ENCODE measurements at places on chromosomes 3 and 15.

- no peak for DNase-seq
These were observed 66.8 kb upstream of the C2CD4B start for GRCh38 chr15:62231856-62232255.

GRCh38 chr15:76149291-76149915 is 89.6 kb downstream of the TMEM266 start:
- DNase-seq: no peak

DNA sequence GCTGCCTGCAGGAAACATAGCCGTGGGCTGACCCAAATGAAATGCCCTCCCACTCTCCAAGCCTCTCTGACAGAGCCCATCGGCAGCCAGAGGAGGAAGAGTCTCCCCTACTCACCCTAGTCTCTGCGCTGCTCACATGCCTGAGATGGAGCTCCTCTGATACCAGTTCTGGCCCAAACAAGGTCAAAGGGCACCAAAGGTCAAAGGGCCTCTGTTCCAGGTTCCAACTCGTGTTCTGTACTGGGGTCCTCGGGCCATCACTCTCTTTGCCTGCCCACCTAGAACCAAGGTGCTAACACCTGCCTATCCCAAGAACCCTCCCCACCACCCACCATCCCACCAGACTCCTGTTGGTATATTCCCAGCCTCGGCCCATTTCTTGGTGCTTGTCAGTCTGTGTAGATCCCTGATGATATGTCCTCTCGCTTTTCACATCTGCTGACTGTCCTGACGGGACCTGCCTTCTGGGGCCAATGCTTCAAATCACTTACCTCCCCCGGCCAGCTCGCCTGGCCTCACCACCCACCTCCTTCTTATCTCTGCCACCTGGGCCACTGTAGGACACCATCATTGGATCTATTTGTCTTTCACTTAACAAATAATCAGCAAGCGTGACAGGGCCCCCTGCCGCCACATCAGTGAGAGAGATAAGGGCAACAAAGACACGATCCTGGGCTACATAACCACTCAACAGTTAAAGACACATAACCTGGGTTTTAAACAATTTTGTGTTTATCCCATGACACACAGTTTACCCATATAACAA is 90.4 kb downstream of the SRGAP3 start:
- DNase-seq: no peak

- DNase-seq: peak; percentile 28
These were observed 1.9 kb downstream of the SPG11 start for GRCh38 chr15:44661576-44661975.

DNA sequence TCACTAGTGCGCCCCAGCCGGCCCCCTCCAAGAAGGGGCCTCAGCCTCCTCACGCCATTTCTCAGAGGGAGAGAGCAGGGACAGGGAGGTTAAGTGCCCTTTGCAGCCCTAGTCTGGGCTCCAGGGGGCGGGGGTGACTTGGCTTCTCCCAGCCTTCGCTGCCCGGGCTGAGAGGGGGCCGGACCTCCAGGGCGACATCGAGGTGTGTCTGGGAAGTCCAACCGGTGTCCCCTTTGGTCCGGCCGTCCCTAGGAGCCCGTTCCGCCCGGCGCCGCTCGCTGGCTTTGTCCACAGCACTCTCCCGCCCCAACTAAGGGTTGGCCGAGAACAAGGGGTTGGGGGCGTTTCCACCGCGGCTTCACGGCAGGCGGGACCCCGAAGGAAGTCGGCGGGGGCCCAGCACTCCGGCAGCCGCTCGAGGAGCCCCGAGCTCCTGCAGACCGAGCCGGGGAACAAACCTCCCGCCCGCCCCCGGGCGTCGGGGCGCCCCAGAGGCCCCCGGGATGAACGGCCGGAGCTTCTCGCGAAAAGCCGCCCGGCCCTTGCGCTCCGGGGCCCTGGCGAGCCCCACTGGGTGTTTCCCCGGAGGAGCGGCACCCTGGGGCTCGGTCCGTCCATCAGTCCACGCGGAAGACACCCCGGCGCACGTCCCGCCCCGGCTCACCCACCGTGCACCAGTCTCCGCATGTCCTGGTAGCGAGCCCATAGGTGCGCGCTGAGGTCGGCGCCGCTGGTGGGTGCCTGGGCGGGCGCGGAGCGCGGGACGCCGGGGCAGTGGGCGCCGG is 627 bp downstream of the NT5DC2 start:
- peak; percentile 43 for DNase-seq

- DNase-seq: peak; percentile 84
These were observed 1.0 kb downstream of the PRKCD start for GRCh38 chr3:53161820-53162671.

DNA sequence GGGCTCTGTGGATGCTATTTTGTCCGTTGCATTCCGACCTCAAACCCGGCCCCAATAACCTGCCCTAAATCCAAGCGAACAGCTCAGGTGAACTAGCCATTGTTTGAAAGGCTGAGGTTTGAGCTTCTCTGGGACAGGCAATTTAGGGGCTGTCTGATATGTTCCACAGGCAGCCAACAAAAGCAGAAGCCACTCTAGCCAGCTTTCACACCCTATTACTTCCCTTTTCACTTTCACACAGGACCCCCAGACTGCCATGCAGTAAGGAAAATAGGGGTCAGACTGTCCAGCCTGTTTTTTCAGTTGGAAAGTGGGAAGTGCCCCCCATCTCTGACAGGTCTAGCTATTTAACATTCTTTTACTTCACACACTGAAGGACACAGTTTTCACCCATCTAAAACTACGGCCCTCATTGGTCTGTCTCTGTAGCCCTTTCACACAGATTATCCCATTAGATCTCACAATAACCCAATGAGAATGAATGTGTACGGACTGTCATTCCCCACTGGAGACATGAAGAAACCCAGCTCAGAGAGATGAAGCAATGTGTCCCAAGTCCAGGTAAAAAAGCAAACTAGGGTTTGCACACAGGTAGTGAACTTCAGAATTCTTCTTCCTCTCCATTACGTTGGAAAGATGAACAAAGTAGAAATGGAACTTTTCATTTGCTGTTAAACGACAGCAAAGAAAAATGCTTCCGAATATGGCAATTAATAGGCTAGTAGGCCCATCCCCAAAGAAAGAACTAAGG is 1.9 kb downstream of the CCDC12 start:
- DNase-seq: peak; percentile 54

DNA sequence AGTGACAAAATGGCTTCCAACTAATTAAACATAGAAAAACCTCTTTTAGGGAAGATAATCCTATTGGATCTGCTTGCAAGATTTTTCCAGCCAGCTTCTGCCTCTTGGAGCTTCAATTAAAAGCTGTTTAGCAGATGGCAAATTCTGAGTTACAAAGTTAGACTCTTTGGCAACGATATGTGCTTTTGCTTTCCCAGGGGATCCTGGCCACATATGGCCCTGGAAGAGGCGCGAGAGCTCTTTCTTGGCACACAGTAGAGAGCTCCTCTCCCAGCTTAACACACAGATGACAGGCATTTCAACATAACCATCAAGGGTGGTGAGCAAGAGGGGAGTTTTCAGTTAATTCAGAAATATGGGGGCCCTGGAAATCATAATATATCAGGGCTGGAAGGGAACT is 41.6 kb upstream of the GALNT15 start:
- DNase-seq: no peak

GRCh38 chr3:29079358-29079757 is 201.5 kb upstream of the RBMS3 start:
- no peak for DNase-seq

DNA sequence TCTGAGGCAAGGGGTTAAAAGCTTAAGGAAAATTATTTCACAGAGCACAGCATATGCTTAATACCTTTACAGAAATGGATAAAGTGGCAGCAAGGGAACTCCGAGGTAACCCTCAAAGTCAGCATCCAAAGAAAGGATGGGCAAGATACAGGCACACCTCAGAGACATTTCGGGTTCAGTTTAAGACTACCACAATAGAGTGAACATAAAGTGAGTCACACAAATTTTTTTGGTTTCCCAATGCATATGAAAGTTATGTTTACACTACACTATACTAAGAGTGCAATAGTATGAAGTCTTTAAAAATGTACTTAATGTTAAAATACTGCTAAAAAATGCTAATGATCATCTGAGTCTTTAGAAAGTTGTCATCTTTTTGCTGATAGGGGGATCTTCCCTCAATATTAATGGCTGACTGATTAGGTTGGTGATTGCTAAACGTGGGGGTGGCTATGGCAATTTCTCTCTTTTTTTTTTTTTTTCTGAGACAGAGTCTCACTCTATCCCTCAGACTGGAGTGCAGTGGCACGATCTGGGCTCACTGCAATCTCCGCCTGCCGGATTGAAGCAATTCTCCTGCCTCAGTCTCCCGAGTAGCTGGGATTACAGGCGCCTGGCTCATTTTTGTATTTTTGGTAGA is 10.0 kb downstream of the UBR1 start:
- no peak for DNase-seq

GRCh38 chr15:76973362-76973743 is 21.6 kb upstream of the PSTPIP1 start:
- DNase-seq: peak; percentile 75

- DNase-seq: no peak
These were observed 6.6 kb downstream of the ISLR2 start for GRCh38 chr15:74136814-74137536.

DNA sequence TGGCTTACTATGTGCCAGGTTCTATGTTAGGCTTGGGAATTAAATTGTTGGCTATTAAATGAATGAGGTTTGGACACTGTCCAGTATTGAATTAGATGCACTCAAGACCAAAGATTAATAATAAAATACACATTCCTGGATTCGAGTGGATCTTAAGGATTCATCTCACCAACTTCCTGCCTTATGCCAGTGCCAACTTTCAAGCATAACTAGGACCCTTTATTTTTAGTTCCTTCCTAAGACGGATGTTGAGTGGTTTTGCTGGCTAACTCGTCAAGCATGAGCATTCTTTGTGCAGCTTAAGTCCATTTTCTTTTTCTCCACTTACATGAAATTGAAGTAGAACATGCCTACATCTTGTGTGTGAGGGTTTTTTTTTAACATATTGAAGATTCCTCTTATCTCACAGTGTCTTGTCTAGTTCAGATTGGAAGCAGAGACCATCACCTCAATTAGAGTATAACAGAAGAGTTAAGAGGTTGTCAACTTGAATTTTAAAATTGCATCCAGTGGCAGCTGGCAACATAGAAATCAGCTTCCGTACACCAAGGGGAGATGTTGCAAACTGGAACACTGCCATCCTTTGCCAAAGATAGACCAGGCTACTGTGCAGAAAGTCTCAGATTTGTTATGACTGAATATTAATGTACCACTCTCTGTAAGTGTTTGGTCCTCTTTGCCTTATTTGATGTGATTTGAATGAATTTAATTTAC is 106.3 kb upstream of the BFSP2 start:
- DNase-seq: no peak

DNA sequence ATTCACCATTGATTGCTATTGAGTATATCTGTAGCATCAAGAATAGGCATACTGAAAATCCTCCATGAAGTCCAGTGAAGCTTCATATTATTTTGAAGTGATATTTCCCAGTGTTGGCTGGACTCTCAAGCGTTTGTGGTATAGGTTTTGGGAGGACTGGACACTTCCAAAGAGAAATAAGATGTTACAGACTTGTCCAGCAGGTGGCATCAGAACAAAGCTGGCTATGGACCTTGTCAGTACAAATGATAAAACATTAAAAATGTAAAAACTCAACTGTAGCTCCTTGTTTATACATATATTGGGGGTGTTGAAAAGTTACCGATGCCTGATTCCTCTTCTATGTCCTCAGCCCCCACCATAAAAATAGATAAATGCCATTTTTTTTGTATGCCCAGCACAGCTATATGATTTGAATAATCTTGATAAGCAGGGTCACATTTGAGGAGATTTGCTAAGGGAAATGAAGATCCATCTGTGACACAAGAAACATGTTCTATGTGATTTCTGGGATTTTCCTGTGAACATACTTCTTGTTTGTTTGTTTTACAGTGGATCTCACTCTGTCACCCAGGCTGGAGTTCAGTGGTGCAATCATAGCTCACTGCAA is 54.5 kb upstream of the GOLGA6B start:
- DNase-seq: peak; percentile 71

- DNase-seq: no peak
These were observed 386.6 kb upstream of the DPH6 start for GRCh38 chr15:35932531-35932930.

GRCh38 chr3:117630469-117630868 is 920.9 kb downstream of the TUSC7 start:
- no peak for DNase-seq
